HCT116 (cell line): ENCODE measurements at places on chromosomes 12 and 14.

DNA sequence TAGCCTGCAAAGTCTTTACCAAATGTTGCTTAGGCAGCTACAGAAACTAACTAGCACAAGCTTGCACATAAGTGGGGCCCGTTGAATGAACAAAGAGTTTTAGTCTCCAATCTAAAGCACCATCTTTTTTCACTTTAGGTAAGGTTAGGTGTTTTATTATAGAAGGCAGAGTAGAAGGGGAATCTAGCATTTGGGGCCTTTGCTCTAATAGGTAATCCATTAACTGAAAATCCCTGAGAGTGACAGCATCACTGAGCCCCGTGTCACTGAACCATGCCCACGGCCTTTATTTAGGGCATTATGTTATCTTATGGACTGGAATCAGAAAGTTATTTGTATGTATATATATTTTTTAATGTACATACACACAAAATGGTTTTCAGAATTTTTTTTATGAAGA lies 25.1 kb downstream of the CPNE8 start:
- no peak for DNase-seq

GRCh38 chr14:59465316-59466135 lies at the start of gene GPR135:
TSS of gene GPR135 (minus strand) at chr14:59465380. CDS start at chr14:59465226, 154 bp downstream.
- no peak for DNase-seq

DNA sequence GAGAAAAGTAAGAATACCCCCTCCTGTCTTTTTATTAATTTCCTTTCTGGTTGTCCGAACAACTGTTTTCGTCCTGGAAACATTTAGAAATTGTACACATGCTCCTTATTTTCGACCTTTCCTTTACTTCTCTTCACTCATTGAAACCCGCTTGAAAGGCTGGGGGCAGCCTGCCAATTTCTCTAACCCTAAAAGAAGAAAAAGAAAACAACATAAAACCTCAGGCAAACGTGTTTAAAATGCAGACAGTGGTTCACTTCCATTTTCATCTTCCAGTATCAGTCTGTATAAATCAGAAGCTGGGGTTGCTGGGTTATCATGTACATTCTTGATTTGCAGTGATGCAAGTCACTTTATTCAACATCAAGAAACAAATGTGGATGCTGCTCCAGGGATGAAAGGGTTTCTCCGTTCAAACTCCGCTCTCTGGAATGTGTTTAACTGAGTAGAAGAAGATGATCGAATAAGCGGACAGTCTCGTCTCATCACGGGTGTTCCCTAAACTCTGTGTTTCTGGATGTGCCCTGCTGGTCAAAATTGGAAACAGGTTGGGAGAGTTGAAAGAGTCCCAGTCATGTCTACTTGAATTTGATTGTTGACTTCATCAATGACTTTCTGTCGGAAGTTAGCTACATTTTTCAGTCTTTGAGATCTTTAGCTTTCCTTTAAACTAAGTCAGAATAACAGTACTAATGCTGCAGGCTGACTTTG lies 1042.2 kb downstream of the BCL11B start:
- no peak for DNase-seq

GRCh38 chr12:5430641-5431603 lies 986 bp upstream of the NTF3 start:
- DNase-seq = no peak

GRCh38 chr14:36423430-36423829 lies 96.6 kb downstream of the NKX2-1 start:
- DNase-seq = no peak

- DNase-seq = no peak
Observed at GRCh38 chr14:104101651-104102281, 16.3 kb downstream of the ASPG start.

DNA sequence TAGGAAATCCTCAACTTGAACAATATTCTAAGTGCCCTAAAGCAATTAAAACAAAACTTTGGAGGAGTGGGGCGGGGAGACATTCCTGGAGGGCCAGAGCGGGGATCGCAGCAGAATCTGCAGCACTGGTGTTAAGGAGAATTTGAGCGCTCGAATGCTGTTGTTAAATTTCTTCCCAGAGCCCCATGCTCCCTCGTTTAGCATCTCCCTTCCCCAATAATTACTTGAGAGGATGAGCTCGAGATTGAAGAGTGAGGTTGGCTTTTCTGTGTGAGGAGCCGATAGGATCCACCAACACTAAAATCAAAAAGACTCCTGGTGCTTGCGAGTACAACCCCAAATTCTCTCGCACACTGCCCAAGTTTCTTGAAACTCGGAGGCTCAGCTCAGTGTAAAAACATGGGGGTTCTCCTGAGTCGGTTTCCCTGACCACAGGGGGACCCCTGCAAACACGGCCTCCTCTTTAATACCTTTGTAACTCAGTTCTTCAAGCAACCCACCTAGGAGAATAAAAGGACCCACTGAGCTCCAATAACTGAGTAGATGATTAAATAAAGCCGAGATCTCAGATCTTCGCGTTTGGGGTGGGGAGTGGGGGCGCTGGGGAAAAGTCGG lies 10.2 kb upstream of the FOXG1 start:
- no peak for DNase-seq

DNA sequence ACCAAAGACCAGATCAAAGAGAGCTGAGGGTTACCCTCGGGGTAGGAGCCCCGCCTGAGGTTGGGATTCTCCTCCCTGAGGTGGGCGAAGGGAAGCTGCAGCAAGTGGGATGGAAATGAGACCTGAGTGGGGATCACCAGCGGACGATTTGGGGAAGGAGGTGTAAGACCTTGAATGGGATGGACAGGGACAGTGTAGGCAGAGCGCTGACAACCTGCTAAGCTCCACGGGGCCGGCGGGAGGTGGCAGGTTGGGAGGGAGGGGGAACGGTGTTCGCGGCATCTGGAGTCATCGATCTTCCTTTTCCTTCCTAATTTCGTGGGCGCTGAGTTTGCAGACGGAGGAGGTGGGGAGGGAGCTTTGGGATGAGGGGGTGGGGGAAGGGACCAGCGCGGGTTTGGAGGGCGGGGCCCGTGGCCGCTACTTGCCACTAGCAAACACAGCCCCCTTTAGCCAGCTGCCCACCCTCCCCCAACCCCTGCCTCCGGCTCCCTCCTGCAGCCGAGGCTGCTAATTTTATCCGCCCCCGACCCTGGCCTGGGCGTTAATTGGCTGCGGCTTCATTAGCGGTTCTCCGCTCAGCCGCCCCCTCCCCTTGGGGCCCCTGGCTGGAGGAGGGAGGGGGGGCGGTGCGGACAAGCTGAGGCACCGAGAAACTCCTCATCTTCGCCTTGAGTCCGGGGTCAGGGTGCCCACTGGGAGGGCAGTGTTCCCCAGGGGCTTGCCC lies 2.8 kb upstream of the SHMT2 start:
- no peak for DNase-seq

- no peak for DNase-seq
Observed at GRCh38 chr12:91988086-91988923, 157.3 kb downstream of the BTG1 start.
